ENCODE measurements at places on chromosomes 13 and 19.

DNA sequence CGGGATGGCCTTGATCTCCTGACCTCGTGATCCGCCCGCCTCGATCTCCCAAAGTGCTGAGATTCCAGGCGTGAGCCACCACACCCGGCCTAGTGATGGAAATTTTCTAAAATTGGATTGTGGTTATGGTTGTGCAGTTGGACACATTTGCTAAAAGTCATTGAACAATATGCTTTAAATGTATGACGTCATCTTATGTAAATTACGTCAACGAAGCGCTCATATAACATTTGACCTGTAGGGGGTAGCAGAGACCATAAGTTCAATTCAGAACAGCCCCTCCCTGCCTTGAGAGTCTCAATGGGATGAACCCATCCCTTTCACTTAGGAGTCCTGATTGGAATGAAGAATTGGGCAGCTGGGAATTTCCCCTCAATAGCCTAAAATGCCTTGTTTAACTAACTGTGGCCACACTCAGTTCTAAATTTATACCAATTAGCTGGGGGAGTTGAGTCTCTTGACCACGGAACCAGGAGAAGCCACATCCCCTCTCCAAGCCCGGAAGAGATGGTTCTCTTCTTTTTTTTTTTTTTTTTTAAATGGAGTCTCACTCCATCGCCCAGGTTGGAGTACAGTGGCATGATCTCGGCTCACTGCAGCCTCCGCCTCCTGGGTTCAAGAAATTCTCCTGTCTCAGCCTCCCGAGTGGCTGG, 15.2 kb upstream of the TLE6 start:
- no peak for DNase-seq

GRCh38 chr13:44575741-44576350, at the start of gene TSC22D1:
Gene TSC22D1 (minus strand): TSS chr13:44576330. CDS start chr13:44576074, 256 bp downstream.
- peak; percentile 11 for DNase-seq

GRCh38 chr13:112531263-112531794, 56.6 kb downstream of the TUBGCP3 start:
- no peak for DNase-seq

GRCh38 chr13:112680741-112681360, 9.0 kb upstream of the ATP11A start:
- no peak for DNase-seq

GRCh38 chr19:20661150-20661819, at the start of gene ZNF626:
Gene ZNF626 (minus strand): TSS chr19:20661571. CDS start chr19:20661446, 125 bp downstream.
- peak; percentile 86 for DNase-seq

GRCh38 chr19:20999731-21000352, 20.6 kb upstream of the ZNF430 start:
- peak; percentile 81 for DNase-seq

DNA sequence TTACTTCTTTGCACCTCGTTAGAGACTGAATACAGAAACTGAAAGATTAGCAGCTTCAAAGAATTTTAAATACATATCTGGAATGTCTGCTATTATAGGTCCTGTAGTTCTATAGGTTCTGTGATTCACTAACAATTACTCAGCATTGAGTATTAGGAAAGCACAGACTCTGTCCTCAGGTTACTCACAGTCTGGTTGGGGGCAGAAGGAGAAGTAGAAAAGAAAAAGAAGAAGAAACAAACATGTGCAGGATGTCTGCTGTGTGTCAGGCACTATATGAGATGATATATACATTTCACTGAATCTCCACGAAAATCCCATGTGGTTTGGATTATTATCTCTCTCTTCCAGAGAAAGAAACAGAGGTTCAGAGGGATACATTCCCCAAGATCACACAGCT, 40.1 kb downstream of the SERTM1 start:
- no peak for DNase-seq
